HT1080 (cell line): ENCODE measurements at places on chromosomes 12 and 14. TPM values are rescaled to one million over a fixed set of nuclear protein-coding genes. Genes with fewer than 3 reads are reported as not detected.

Gene MMP19
- 0.37 and 0.58 TPM in 2 replicates for total RNA-seq

- DNase-seq = no peak
These were observed 1.5 kb upstream of the CRIP2 start for GRCh38 chr14:105473033-105473676.

- peak; percentile 66 for DNase-seq
These were observed 1.0 kb downstream of the INSM2 start for GRCh38 chr14:35534873-35535482.

DNA sequence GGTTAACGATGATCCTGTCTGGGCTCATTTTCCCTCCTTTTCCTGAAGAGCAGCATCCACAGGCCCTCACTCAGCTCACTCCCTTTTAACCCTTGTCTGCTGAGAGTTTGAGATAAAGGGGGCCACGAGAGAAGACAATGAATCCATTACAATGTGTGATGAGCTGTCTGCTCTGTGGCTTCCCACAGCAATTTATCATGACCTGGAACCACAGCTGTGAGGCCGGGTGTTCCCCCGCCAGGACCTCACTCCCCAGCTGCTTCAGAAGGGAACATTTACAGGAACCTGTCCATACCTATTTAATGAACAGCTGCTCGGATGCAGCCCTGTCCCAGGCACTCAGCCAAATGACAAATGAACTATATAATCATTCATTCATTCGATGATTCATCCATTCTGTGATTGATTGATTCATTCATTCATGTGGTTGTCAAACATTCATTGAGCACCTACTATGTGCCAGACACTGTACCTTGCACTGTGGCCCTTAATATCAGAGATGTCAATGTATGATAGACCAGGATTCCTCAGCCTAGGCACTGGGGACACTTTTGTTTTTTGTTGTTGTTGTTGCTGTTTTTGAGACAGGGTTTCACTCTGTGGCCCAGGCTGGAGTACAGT, 18.5 kb upstream of the P2RX7 start:
- DNase-seq = peak; percentile 55

- no peak for DNase-seq
These were observed 159.1 kb downstream of the RPS29 start for GRCh38 chr14:49427117-49427516.

Gene TRHDE
- total RNA-seq = 18.2 and 34.7 TPM in 2 replicates

Gene DEGS2
- total RNA-seq = not detected in 2 replicates

DNA sequence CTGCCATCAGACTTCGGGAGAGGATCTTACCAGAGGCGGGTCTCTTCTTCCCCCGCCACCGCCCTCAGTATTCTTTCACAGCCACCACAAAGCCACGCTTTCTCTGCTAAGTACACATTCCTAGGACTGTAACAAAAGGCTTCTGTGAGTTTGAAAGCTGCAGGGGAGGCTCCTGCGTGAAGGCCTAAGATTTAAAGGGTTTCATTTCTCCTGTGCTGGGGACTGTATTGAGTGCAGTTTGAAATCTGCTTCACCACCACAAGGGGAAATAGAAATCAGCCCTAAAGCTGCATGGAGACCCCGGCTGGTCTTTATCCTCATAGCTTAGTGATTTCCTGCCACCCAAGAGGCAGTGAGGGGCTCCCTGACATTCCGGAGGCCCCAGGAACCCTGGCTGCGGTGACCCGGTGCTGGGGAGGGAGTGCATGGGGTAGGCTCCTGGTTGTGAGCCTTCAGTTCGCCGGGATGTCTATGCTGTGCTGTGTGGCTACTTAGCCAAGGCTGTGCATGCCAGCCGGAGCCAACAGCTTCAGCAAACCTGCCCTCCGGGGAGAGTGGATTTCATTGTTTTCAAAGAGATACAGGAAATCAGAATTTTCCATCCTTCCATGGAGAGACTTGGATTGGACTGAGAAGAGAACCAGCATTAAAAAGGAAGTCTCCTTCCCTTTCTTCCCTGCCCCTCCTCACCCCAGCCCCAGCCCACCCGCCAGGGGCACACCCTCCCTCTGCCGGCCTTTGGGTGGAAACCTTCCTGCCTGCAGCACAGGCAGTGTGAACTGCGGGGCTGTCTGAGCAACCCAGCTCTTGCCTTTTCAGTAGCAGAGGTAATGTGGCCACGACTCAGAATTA, 163.3 kb downstream of the ETV6 start:
- peak; percentile 54 for DNase-seq

- DNase-seq = no peak
These were observed 2.6 kb downstream of the TAS2R14 start for GRCh38 chr12:10936506-10936905.

Gene BATF
- total RNA-seq = not detected in 2 replicates

DNA sequence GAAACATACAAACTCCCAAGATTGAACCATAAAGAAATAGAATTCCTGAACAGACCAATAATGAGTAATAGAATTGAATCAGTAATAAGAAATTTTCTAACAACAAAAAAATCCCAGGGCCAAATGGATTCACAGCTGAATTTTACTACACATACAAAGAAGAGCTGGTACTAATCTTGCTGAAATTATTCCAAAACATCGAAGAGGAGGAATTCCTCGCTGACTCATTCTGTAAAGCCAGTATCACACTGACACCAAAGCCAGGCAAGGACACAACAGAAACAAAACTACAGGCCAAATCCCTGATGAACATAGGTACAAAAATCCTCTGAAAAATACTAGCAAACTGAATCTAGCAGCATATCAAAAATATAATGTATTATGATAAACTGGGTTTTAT, 367.8 kb upstream of the CLEC14A start:
- DNase-seq = no peak

Gene TDP1
- total RNA-seq = 49.9 and 52.5 TPM in 2 replicates

DNA sequence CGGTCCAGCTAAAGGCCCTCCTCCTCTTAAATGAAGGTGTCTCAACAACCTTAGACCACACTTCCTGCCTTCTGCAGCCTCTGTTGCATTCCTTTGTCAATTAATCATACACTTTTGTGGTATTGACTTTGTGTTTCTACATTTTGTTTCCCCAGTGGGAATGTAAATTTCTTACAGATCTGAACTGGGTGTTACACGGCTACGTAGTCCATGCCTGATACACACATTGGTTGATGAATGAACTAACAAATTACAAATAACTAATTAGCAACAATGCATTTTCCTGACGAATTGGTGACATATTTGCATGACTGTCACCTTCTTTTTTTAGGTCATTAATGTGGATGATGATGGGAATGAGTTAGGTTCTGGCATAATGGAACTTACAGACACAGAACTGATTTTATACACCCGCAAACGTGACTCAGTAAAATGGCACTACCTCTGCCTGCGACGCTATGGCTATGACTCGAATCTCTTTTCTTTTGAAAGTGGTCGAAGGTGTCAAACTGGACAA, 15.2 kb upstream of the CCT2 start:
- DNase-seq = peak; percentile 36

GRCh38 chr14:25943329-25943728, 654.5 kb downstream of the NOVA1 start:
- no peak for DNase-seq

- DNase-seq = peak; percentile 42
These were observed 771 bp upstream of the AVPR1A start for GRCh38 chr12:63151623-63152320.

GRCh38 chr12:96064271-96064670, 28.9 kb upstream of the LTA4H start:
- DNase-seq = no peak

Gene LRRK2
- 0.66 and 0.90 TPM in 2 replicates for total RNA-seq

GRCh38 chr12:46108721-46109120, 118.3 kb upstream of the SCAF11 start:
- DNase-seq = no peak

GRCh38 chr14:93039649-93040315, 75.9 kb downstream of the ITPK1 start:
- no peak for DNase-seq

GRCh38 chr12:113295886-113296556, 38.9 kb downstream of the SLC8B1 start:
- DNase-seq = no peak

DNA sequence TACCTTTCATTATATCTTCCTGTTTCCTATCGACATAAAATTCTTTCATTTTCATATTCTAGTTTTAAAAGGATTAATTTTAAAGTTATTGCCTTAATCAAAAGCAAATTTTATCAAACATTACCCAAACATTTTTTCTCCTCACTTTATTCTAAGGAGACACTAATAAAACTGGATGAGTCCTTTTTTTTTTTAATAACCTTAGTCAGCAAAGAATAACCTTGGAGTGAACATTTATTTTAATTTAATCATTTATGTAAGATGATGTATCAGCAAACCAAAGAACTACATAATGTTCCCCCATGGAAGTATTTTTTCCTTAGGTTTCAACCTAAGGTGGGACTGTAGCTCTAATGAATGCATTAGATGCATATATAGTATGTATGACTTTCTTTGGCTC, 83.9 kb downstream of the RAD52 start:
- DNase-seq = no peak

DNA sequence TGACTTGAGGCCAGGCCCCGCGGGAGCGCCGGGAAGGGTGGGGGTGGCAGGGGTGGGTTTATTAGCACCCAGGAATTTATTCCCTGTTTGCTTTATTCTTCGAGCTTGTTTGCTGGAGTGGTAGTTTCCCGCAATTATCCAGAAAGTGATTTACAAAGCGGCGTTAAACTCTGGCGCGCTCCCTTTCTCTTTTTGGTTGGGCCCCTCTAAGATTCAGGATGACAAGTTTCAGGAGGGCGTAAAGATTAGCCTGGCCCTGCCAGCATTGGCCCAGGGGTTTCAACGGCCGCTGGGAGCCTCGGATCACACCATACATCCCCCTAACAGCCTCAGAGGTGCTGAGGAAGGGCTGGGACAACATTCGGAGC, 444 bp upstream of the NKX2-8 start:
- DNase-seq = no peak

Gene GALNT9
- total RNA-seq = 0.30 TPM in 1 of 2 replicates, not detected in the other

GRCh38 chr14:99627100-99627499, 17.8 kb upstream of the HHIPL1 start:
- DNase-seq = no peak

- peak; percentile 91 for DNase-seq
These were observed 17.0 kb upstream of the WNT5B start for GRCh38 chr12:1611803-1612572.

Gene AHNAK2
- 52.6 and 54.6 TPM in 2 replicates for total RNA-seq

Gene LIN7A
- total RNA-seq = 1.1 and 1.8 TPM in 2 replicates

Gene CLEC1A
- total RNA-seq = not detected in 2 replicates

Gene ARHGEF40
- total RNA-seq = 16.5 and 18.8 TPM in 2 replicates
